ENCODE measurements at places on chromosomes 7 and 10. TPM values are rescaled to one million over a fixed set of nuclear protein-coding genes. Genes with fewer than 3 reads are reported as not detected.

GRCh38 chr7:17044861-17045260, 163.1 kb upstream of the AGR3 start:
- no peak for DNase-seq

DNA sequence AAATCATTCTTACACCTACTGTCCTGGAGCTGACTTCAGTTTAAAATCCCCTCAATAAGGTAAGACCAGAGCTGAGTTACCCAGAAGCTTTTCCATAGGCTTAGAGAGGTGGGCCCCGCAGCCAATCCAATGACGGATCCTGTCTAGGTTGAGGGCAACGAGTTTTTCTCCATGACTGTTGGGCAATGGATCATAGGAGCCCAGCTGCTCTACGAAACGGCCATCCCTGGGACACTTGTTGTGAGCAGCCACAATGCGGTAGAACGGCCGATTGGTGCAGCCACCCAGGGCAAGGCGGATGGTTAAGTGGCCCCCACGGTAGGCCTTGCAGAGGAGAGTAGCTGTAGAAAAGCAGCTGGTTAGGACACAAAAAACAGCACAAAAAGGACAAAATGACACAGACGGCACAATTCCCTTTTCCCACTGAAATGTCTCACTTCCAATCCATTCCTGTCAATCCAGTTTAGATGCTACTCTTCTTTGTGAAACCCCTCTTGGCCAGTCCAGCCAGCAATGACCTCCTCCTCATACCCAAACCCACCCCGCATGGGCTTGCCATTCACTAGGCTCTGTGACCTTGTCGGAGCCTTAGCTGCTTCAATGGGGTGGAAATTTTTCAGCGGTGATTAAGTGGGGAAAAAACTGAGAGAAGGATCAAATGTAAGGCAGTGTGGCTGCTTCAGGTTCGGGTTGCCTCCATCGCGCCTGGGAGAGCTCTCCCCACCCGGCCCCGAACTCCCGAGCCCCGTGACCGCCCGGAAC, 580 bp downstream of the MRPS16 start:
- DNase-seq, result no peak

The SPDYE1 gene
- polyA plus RNA-seq, result 0.40 TPM

The INMT gene
- polyA plus RNA-seq, result 1.3 TPM

The AP1S1 gene
- polyA plus RNA-seq, result 73.3 TPM

DNA sequence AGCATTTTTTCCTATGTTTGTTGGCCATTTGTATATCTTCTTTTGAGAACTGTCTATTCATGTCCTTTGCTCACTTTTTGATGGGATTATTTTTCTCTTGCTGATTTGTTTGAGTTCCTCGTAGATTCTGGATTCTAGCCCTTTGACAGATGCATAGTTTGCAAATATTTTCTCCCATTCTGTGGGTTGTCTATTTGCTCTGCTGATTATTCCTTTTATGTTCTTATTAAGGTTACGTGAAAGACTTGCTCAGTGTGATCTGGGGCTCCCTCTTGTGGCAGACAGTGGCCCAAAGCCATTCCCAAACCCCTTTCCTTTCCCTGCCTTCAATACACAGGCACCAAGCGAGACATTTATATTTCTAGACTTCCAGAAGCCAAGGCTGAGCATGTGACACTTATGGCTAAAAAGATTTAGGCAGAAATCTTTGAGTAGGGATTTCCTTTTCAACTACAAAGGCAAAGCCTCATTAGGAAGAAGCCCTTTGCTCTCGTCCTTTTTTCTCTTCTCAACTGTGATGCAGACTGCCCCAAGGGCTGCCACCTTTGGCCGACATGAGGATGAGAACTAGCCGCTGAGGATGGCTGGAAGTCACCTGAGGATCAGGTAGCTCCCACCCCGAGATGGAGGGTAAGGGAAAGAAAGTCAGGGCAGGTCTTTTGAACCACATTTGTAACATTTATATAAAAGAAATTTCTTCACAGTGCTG, 23.6 kb downstream of the ST8SIA6 start:
- DNase-seq, result peak; percentile 76

DNA sequence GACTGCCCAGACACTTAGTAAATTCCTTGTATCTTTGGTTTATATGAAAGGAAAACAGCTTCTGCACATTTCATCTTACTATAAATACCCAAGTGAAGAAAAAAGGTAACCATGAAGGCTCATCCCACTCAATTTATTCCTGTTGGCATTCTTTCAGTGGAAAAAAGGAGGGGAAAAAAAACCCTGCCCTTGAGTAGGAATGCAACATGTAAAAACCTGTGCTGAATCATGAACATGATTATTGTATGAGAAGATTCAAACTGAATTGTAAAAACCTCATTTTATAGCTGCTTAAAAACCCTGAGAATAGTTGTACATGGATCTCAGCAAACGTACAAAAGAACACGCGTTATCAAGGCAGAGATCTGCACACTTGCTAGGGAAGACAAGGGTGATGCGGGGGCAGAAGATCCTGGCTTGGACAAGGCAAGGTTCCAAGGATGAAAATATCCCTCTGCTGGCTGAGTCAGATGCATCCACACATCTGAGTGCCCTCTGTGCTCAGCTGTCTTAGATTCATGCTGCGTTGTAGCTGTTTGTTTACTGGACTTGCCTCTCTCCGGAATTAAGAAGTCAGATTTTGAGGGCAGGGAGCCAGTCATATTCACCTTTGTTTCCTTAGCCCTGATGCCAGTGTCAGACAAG, 658.2 kb downstream of the PARD3 start:
- DNase-seq, result no peak

- no peak for DNase-seq
These were observed 45.9 kb downstream of the SGMS1 start for GRCh38 chr10:50577681-50578350.

The GPR146 gene
- polyA plus RNA-seq, result 4.7 TPM

GRCh38 chr10:111297351-111297848, 220.6 kb downstream of the ADRA2A start:
- DNase-seq, result no peak

The SFXN2 gene
- 70.4 TPM for polyA plus RNA-seq

The UCN3 gene
- 0.38 TPM for polyA plus RNA-seq

The ADRA2A gene
- polyA plus RNA-seq, result 2.7 TPM

- DNase-seq, result no peak
These were observed 122.8 kb downstream of the KAT6B start for GRCh38 chr10:74949034-74949832.

GRCh38 chr10:35000936-35001335, 89.2 kb downstream of the CUL2 start:
- DNase-seq, result no peak

GRCh38 chr10:29102233-29102632, 186.6 kb upstream of the LYZL1 start:
- DNase-seq, result no peak

DNA sequence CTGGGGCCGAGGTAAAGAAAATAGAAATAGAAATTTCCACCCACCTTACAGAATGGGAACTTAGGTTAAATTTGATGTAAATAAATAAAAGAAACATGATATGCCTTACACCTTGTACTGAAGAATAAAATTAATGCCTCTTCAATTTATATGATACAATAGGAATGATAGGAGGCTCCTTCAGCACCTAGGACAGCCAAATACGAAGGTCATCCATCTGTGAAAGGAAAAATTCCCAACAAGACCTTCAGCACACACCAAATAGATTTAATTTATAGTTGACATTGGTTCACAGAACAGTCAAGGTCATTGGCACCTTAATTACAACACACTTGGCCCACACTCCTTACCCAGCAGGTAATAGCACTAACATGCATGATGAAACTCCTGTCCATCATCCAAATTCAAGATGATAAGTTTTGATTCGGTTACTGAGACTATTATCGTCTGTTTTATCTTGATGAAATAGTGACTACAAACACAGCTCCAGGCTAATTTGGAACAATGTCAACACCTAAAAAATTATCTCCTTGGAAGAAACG, 250.9 kb downstream of the SNX13 start:
- DNase-seq, result no peak

DNA sequence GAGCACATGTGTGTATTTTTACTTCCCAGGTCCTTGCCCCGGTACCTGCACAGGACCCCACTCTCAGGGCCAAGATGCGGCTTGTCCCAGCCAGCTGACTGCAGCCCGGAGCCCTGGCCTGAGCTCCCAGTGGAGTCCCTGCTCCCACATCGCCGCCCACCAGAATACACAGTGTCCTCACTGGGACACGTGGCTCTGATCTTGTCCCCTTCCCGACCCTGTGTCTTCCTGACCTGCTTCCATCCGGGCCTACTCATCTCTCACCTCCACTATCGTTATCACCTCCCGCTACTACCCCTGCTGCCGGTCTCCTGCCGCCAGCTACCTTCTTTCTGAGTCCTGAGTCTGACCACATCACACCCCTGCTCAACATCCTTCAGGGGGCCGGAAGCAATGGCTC, 146.3 kb upstream of the CHST15 start:
- DNase-seq, result no peak

DNA sequence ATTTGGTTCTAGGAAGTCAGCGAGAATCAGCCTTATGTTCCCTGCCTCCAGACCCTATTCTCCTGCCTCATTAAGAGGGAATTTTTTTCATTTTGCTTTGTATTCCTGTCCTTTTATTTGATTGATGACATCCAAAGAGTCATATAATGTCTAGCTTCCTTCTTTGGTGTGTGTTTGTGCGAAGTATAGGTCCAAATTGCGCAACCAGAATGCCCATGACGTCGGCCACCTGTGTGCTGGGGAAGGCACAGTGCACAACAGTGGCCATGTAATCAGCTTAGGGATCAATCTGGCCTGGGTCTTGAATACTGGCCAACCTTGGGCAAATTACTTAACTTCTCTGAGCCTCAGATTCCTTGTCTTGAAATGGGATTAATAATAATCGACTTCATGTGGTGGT, 206.2 kb downstream of the VTI1A start:
- no peak for DNase-seq

The PNLIPRP2 gene
- polyA plus RNA-seq, result not detected

GRCh38 chr7:1665549-1666316, 4.3 kb upstream of the ELFN1 start:
- DNase-seq, result no peak

DNA sequence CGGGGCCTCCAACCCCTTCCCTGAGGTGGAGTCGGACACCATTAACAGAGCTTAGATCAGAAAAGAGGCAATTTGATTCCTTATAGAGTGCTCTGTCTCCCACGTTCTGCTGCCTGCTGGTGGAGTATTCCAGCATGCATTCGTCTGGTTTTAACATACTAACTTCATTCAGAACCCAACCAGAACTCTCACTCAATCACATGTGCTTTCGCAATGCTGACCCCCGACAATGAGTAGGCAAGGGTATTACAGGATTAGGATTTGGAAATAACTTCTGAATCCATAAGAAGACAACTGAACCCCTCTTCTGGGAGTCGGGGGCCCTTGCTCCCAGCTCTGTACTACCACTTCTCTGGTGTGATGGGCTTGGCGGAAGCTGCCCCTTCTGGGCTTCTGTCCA, 55.7 kb upstream of the HABP2 start:
- DNase-seq, result no peak

- DNase-seq, result peak; percentile 62
These were observed 158.4 kb upstream of the TMEM72 start for GRCh38 chr10:44752451-44753441.

DNA sequence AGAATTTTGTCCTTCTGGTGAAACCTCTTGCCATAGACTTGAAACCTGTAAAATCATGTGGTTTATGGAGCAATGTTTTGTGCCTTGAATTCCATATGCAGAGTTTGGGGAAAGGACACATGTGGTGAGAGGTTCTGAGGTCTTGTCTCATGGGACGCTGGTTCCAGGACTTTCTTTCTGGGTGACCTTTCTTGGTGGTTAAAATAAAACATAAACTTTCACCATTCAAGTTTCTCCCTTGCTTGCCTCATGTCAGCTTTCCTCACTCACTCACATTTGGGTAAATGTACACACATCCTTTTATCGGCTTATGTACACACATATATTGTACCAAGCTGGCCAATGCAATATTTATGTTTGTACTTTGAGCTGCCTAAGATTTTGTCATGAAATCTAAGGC, 144.9 kb upstream of the CELF2 start:
- no peak for DNase-seq

The SPACDR gene
- 0.73 TPM for polyA plus RNA-seq

The APBB1IP gene
- polyA plus RNA-seq, result 1.8 TPM

- DNase-seq, result no peak
These were observed 807.4 kb downstream of the TNS3 start for GRCh38 chr7:46774515-46774914.

DNA sequence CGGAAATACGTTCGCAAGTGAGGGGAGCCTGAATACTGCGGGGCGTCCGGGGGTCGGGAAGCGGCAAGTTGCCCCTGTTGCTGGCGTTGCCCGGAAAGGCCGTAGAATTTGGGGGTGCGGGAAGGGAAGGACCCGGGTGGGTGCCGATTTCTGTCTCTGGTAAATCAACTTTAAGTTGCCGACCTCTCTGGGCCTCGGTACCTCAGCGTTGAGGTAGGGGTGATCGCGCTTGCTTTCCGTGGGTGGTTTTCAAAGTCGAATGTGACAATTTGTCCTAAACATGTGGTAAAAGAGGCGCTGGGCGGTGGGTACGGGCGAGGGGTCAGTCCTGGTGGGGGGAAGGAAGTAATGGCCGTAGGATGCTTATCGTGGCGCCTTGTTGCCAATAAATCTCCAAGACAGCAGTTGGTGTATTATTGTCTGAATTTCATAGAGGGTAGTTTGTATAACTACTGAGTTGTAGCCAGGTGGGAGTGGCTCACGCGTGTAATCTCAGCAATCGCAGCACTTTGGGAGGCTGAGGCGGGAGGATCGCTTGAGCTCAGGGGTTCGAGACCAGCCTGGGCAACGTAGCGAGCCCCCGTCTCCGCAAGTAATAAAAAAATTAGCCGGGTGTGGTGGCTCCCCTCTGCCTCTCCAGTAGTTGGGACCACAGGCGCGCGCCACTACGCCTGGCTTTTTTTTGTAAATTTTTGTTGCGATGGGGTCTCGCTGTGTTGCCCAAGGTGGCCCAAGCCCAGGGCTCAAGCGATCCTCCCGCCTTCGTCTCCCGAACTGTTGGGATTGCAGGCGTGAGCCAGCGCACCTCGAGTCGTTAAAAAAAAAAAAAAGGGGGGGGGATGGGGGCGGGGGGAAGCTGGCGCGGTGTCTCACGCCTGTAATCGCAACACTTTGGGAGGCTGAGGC, 644 bp downstream of the BUD23 start:
- DNase-seq, result no peak

DNA sequence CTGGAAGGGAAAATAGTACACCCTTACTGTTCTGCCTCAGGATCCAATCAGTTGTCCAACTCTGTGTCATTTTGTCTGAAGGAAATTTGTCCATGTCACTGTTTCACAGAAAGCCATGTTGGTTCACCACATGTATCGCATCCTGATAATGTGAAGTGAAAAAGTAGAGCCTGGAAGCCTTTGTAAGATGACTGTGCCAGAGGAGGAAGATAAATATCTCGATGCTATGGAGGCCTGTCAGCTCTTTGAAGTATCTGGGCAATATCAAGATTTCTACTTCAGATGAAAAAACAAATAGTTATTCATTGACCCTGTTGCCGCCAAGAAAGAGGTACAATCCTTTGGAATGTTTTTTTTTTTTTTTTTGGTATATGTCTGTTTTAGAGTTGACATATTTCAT, 270.5 kb downstream of the PHF14 start:
- no peak for DNase-seq

GRCh38 chr10:103640436-103641181, 147.1 kb downstream of the NEURL1 start:
- DNase-seq, result no peak

DNA sequence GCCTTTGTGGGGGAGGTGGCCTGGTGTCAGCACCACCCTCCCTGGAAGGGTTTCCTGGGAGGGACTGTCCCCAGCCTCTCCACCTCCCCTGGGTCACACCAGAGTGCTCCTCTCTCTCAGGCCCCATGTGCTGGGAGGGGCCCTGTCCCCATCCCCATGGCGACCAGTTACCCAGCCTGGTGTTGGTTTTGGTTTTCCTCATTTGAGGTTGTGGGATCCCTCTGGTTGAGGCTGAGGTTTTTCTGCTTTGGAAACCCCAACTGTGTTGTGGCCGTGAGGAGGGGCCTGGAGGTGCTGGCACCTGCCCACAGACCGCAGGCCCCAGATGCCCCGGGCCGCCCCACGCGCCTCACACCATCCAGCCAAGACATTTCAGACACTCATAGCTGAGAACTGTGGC, 106.3 kb downstream of the GRK5 start:
- DNase-seq, result no peak

Data from renal pelvis (tissue), 12 donors.